NCI-H1694 treated with DMSO at 0.1 percent for 48 hours (cell line): ENCODE measurements at places on chromosomes 13 and 19.

DNA sequence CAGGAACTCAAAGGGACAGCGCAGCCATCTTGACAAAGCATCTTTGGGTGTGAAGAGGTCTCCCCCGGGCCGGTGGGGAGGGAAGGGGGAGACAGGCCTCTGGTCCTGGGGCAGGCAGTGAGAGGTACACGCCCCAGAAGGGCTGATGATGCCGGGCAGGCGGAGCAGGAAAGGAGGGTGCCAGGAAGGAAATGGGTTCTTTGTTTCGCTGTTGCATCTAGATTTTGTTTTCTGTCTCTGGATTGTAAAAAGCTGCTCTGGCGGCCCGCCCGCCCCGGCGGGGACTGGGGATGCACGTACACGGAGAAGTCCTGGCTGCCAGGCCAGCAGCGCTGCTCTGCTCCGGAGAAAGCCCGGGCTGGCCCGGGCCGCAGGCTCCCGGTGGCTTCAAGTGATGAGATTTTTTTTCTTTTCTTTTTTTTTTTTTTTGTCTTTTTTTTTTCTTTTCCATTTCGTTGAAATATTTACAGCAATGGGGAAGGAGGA lies 13.2 kb upstream of the ASF1B start:
- DNase-seq = no peak

DNA sequence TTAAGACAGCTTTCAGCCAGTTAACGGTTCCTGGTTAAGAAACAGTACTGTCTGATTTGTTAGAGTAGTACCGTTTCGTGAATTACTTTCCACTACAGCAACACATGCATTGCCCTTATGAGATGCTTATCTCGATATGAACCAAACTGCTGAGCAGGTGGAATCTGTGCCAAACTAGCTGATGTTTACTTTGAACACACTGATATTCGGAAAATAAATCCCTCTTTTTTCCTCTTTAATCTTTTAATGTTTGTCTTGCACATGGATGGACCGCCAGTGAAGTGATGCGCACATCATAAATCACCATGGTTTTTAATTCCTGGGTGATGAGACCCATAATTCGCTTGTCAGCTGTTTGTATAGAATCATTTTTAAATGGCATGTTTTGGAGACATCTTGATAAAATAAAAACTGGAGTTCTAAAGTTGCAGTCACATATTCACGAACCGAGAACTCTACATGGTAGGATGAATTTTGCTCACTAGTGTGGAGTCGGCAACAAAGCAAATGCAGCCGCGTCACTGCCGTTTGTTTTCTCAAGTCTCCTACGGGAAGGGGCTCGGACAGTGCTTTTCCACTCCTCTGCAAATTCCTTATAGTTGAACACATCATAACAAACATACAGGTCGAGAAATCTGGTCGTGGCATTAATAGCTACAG lies 1.1 kb downstream of the GJA3 start:
- no peak for DNase-seq

DNA sequence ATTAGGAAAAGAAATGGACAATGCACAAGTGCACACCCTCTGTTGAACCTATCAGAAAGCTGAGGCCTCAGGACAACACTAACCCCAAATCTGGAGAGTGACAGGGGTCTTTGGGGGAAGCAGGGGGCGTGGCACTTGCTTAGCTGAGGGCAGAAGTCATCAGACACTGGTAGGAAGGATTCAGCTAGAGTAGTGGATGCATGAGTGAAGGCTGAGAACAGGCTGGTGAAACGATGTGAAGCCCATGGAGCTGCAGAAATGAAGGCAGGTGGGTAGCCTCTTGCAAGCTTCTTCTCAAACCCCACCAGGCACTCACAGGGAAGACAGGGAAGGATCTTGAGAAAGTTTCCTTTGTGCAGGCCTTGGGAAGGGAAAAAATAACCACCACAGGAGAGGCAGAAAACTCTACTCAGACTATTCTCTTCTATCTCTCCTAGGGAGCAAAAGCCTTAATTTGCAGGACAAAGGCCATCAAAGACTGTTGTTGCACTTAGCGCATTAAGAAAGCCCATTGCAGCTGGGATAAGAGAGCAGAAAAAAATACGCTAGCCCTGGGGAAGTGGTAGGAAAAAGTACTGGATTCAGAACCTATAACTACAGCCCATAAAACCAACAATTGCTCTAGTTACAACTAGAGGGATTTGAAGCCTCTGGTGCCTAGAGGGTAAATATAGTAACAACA lies 193.3 kb upstream of the ZNF536 start:
- DNase-seq = no peak

DNA sequence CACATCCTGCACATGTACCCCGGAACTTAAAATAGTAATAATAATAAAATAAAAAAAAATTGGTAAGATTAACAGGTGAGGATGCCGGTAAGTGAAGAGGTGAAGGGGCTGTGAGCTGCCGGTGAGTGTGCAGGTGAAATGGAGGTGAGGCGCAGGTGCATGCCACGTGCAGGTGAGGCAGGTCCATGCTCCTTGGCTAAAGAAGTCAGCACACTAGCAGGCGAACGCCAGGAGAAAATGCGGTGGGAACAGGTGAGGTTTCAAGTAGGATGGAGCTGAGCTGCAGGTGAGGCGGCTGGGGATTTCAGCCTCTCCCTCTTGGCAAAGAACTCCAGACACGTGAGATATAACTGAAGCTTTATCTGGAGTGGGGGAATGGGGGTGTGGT lies 7.5 kb upstream of the TNFSF14 start:
- no peak for DNase-seq

DNA sequence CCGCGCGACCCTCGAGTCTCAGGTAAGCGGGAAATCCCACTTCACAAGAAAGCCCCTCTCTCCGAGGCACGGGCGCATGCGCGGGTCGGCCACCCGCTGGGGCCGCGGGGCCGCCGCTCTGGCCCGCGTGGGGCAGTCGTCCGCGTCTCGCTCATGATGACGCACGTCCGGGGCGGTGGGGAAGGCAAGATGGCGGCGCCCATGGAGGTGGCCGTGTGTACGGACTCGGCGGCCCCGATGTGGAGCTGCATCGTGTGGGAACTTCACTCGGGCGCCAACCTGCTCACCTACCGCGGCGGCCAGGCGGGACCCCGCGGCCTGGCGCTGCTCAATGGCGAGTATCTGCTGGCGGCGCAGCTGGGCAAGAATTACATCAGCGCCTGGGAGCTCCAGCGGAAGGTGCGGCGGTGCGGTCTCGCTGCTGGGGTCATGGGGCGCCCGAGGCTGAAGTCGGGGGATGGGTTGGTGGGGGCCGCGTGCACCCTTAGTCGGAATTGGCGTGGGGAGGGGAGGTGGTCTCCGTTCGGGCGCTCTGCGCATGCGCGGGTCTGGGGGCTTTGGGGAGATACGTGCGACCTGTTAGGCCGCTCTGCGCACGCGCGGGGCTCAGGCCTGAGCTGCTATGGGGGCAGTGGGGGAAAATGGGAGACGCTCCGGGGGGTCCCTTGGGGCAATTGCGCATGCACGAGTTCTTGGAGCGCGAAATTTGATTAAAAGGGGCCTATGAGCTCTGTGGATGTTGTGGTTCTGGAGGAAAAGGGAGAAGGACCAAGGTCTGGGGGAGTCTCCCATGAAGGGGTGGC lies at the start of gene WDR18:
TSS of gene WDR18 (plus strand) at position 181 of the 803 bp plus-strand sequence. CDS start at position 190, 9 bp downstream.
- DNase-seq = peak; percentile 75

DNA sequence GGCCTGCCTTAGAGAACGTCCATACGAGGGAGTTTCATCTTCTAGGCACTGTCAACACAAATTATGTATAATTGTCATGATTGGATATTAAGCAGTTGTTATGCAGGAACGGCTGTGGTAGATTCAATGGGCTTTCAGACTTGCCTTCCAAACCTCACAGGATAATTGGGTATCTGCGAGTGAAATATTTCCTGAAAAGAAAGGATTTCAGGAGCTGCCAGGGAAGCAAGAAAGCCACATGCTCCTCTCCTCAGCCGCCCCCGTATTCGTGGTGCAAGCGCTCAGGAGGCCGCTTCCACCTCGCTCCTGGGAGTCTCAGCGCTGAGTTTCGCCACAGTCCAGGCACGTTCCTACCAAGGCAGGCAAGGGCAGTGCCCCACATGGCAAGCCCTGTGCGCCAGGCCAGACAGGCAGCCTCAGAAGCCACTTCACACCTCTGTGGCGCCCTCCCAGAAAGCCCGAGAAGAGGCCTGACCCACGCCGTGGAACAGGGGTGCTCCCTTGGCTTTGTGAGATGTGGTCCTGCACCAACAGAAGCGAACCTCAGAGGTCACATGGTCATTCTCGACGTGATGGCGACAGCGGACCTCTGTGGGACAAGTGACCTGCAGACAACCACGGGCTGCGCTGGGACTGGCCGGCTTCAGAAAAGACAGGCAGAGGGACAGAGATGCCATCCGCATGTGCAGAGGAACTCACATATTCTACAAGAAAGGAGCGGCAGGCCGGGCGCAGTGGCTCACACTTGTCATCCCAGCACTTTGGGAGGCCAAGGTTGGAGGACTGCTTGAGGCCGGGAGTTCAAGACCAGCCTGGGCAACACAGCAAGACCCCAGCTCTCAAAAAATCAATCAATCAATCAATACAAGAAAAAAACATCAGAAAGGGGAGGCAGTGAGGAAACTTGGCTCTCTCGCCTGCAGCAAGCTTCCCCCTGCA lies 41.4 kb downstream of the CEBPG start:
- no peak for DNase-seq

DNA sequence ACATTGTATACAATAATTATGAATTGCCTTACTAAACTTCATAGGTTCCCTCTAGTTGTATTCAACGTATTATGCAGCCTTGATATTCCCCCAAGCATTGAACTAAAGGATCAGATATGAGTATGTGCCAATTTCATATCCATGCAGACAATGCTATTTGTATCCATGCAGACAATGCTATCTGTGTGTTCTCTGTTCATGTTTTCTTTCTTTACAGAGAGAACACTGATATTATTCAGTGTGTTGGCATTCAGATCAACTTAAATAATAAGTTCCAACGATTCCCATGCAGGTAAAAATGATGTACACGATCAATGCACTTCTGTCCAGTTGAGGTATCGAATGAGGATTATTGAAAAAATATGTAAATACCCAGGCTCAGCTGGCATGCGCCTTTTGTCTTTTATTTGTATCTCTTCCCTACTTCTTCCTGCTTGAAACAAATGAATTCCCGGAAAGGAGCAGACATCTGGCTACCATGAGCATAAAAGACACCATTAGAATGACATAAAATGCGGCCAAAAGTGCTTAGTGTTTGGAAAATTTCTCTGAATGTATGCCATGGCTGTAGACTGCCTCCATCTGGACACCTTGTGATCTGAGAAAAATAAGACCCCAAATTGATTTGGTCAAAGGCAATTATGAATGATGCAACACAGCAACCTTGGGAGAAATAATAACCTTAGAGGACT lies 731.5 kb downstream of the SLITRK1 start:
- no peak for DNase-seq

- DNase-seq = no peak
Observed at GRCh38 chr19:3537101-3537437, 1.9 kb upstream of the TEKTIP1 start.

GRCh38 chr13:65378943-65379519 lies 1851.1 kb downstream of the PCDH9 start:
- no peak for DNase-seq
